ENCODE measurements at places on chromosomes 4 and X. TPM values are rescaled to one million over a fixed set of nuclear protein-coding genes. Genes with fewer than 3 reads are reported as not detected.

The SLC6A14 gene
- 45.4 TPM for total RNA-seq

The SCML2 gene
- total RNA-seq: 0.80 TPM

The NUDT10 gene
- not detected for total RNA-seq

The EVC2 gene
- total RNA-seq: 4.9 TPM

The MID1 gene
- 24.9 TPM for total RNA-seq

The DCAF4L1 gene
- 0.53 TPM for total RNA-seq

The STAP1 gene
- 3.4 TPM for total RNA-seq

The SOX3 gene
- total RNA-seq: not detected

The TLR2 gene
- total RNA-seq: 102 TPM

The COL25A1 gene
- 0.35 TPM for total RNA-seq

The RTL3 gene
- not detected for total RNA-seq

The H2BW2 gene
- not detected for total RNA-seq

The ADGRG2 gene
- 1.1 TPM for total RNA-seq

The LRCH2 gene
- 4.3 TPM for total RNA-seq

The CLDN2 gene
- total RNA-seq: not detected

The AFM gene
- not detected for total RNA-seq

The DNAAF6 gene
- 2.0 TPM for total RNA-seq

The SLC7A11 gene
- 3.2 TPM for total RNA-seq

The FMR1NB gene
- not detected for total RNA-seq

The IL9R gene
- 1.2 TPM for total RNA-seq

The SPANXN3 gene
- not detected for total RNA-seq

The UCP1 gene
- total RNA-seq: not detected

The SMIM20 gene
- 25.7 TPM for total RNA-seq

The SGMS2 gene
- 89.0 TPM for total RNA-seq

The GPR34 gene
- 33.6 TPM for total RNA-seq

The BLOC1S4 gene
- total RNA-seq: 9.0 TPM

The GYPB gene
- total RNA-seq: not detected

The CHST7 gene
- total RNA-seq: 7.4 TPM

The TEX13C gene
- not detected for total RNA-seq

The MXRA5 gene
- 7.0 TPM for total RNA-seq

The CLGN gene
- 1.1 TPM for total RNA-seq

The NFKB1 gene
- 48.9 TPM for total RNA-seq

The USP51 gene
- 4.2 TPM for total RNA-seq

The PPEF2 gene
- total RNA-seq: not detected

The KLHL4 gene
- 1.6 TPM for total RNA-seq

The SHROOM2 gene
- 9.3 TPM for total RNA-seq

The SPIN2A gene
- 0.74 TPM for total RNA-seq
